ENCODE measurements at places on chromosomes 16 and 17.
A peak's percentile ranks its signal among the peaks of the same experiment; 100 is the strongest.

- DNase-seq, result no peak
These were observed 63.5 kb downstream of the PRMT7 start for GRCh38 chr16:68374246-68374805.

DNA sequence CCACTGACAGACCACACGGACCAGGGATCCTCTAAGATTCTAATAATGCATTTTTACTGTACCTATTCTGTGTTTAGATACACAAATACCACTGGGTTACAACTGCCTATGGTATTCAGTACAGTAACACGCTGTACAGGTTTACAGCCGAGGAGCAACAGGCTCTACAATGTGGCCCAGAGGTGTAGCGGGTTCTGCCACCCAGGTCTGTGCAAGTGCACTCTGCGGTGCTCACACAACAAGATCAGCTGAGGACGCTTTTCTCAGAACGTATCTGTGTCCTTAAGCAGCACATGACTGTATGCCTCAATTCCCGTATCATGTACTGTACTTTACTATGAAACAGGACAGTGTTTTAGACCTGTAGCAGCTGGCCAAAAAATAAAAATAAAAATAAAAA is 6.5 kb downstream of the ZCCHC14 start:
- no peak for DNase-seq

GRCh38 chr17:75059369-75060345 is 12.6 kb downstream of the KCTD2 start:
- DNase-seq, result peak; percentile 82

DNA sequence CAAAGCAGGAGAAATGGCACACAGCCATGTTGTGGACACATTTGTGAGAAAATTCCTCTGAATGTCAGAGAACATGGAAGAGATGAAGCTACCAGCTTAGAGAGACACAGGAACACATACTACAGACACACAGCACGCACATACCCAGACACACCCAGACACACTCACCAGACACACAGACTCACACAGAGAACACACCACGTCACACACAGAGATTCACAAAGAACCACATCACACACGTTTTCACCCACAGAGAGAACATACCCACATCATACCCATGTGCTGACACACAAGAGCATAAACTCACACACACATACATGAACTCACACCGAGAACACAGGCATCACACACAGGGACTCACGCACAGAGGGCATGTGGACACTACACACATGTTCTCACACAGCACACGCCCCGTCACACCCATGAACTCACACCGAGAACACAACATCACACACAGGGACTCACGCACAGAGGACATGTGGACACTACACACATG is 124.9 kb downstream of the METRNL start:
- DNase-seq, result no peak

DNA sequence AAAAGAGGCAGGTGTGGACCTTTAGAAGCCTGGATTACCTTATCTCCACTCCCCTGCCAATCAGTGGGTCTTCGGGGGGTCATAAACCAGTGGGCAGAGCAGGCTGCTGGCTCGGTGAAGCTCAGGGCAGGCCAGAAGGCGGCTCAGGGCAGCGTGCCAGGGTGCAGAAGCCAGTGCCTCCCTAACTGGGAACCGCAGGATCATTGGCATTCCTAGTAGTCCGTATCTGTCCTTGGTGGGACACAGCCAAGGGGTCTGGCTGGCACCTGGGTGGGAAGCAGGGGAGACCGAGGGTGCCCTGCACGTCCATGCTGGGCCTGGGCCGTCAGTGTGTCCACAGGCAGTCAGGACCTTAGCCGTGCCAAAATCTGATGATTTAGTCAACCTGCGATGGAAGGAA is 76.8 kb downstream of the SEC14L1 start:
- DNase-seq, result no peak

GRCh38 chr16:35342012-35342411 is 1882.6 kb downstream of the TP53TG3F start:
- no peak for DNase-seq

DNA sequence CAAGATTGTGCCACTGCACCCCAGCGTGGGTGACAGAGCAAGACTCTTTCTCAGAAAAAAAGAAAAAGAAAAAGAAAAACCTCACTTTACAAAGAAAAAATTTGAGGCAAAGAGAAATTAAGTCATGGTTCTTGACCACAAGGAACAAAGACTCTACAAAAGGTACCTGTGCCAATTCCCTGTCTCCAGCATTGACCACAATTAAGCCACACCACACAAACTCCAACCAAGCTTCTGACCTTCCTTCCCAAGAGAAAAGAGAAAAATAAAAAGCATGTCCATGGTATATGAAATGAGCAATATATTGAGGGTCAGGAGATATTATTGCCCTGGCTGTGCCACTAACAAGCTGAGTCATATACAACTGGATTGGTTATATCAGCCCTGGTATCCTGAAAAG is 146.3 kb upstream of the NOG start:
- DNase-seq, result no peak

DNA sequence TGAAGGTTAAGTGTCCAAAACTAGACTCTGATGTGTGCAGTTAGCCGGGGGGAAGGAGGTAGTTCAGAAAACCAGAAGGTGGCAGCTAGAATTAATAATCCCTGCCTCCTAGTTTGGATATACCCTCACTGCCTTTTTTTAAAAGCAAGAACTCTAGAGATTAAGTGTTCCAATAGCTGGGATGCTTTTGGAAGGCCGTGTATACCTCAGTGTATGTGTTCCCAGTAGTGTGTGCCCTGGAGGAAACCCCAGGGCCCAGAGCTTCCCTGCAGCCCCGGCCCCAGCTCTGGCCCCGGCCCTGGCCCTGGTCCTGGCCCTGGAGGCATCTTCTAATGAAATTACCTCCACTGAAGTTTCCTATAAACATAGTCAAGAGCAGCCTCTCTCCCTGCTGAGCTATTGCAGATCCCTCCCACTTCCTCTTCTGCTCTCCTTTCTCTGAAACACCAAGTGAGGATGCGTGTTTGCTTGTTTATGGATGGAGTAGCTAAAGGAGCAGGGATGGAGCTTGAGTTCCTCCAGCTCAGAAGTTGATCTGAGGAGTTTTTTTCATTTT is 130.7 kb downstream of the PRKCA start:
- DNase-seq, result peak; percentile 61

DNA sequence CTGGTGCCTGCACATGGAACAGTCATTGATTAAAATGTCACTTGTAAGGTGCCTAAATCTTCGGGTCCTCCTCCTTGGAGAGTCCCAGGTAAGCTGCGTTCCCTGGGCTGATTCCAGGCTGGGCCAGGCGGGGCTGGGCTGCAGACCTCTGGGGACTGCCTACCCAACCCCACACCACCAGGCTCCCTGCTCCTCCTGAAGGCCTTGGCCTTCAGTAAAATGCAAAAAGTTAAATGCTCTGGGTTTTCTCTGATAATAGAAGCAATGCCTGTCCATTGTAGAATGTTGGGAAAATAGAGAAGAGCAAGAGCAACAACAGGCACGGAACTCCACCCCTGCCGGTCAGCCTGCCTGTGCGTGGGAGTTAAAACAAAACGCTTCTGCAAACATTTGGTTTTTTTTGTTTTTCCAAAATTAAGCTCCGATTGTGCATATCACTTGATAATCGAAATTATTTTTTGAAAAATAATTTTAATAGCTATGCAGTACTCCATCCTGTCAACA is 363.9 kb downstream of the SEC14L1 start:
- no peak for DNase-seq

DNA sequence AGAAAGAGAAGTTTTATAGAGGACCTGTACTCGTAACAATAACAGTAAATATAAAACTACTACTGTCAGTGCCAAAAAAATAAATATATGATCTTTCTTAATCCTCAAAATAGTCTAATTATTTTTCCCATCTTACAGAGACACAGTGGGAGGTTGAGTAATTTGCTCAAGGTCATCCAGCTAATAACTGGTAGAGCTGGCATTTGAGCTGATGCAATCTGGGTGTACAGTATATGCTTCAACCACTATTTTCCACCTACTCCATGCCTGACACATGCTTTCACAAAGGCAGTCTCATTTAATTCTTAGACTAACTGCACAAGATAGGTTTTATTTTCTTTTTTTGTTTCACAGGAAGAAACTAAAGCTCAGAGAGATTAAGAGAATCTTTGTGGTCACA is 33.6 kb downstream of the PIGL start:
- peak; percentile 93 for DNase-seq

- DNase-seq, result no peak
These were observed 7.1 kb downstream of the MCRIP1 start for GRCh38 chr17:81825841-81826466.

GRCh38 chr16:52549011-52549692 is 2.2 kb upstream of the TOX3 start:
- DNase-seq, result no peak

DNA sequence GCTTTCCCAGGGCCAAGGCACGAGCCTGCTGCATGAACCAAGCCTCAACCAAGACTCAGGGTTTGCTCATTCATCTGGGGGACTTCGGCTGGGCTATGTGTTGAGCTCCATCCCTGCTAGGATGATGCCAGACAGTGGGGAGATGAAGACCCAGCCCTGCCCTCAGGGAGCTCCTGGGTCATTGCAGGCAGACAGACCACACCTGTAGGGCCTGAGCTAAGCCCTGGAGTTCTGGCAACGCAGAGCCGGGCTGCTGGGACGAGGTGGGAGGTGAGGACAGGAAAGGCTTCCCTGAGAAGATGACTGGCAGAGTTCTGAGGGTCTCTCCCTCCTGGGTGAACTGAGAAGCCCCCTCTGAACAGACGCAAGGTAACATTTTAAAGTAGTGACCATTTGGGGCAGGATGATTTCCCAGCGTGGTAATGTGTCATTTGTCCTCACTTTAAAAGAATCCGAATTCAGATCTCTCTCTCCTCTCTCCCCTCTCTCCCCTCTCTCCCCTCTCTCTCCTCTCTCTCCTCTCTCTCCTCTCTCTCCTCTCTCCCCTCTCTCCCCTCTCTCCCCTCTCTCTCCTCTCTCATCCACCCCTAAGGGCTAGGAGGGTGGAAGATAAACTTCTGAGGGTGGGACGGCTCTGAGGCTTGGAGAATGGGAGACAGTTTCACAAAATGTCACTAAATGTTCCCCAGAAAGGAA is 98.4 kb downstream of the MGAT5B start:
- DNase-seq, result no peak

- no peak for DNase-seq
These were observed 11.1 kb downstream of the USP6 start for GRCh38 chr17:5126719-5127488.

DNA sequence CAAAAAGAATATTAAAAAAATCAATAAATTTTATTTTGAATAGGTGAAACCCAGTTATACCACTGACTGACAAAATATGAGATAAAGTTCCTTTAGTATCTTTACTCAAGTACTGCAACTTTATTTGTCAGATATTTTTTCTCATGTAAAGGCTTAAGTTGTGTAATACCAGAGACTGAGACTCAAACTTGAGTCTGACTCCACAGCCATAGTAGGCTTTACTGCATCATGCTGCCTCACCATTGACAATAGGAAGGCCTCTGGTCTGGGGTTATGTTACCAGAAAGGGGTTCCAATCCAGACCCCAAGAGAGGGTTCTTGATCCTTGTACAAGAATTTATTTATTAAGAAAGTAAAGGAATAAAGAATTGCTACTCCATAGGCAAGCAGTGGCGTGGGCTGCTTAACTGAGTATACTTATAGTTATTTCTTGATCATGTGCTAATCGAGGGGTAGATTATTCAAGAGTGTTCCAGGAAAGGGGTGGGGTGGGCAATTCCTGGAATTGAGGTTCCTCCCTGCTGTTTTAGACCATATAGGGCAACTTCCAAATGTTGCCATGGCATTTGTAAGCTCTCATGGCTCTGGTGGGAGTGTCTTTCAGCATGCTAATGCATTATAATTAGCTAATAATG is 187.4 kb upstream of the WSB1 start:
- no peak for DNase-seq
